ENCODE measurements at places on chromosomes 7 and 10.

- peak; percentile 24 for DNase-seq
Observed at GRCh38 chr7:149459540-149460452, 1.1 kb downstream of the ZNF777 start.

- no peak for DNase-seq
Observed at GRCh38 chr7:77316219-77316978, 99.8 kb downstream of the GSAP start.

DNA sequence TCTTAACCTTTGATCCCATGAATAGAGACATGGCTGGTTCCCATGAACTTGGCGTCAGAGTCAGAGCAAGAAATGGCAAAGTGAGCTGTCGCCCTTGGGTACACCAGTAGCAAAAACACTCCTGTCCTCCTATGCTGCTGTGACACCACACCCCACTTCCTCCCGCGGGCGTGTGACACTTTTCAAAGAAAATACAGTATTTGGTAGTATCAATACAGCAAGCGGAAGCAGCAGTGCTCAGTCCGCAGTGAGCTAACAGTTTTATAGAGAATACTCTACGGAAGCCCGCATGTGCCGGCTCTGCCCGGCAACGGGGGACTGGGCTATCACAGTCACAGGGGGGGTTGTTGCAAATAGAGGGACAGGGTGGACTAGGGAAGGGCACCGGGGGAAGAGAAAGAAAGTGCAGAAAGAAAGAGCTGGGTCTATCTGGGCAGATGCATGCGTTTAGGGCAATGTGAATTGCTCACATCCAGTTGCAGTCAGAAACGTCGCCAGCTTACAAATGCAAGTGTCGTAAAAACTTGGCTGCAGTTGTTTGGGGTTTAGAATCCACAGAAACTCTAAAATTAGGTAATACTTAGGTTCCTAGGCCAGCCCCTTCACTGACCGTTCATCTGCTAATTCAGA, 49.8 kb downstream of the PRKCQ start:
- DNase-seq = no peak

DNA sequence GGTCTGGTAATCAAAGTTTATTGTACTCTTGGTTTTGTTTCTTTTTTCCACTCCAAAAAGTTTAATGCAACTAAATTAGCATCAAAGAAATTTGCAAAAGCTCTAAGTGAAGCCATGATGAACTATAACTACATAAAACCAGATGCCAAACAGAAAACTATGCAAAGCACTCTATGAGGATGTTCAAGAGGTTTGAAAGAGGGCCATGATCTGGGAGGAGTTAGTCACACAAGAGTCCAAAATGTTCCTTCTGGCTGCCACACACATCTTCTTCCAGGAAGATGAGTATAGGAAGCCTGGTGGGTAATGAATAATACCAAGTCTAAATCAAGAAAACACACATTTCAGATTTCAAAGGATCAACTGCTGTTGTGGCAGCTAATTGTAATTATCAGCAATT, 28.4 kb downstream of the GLI3 start:
- DNase-seq = no peak

DNA sequence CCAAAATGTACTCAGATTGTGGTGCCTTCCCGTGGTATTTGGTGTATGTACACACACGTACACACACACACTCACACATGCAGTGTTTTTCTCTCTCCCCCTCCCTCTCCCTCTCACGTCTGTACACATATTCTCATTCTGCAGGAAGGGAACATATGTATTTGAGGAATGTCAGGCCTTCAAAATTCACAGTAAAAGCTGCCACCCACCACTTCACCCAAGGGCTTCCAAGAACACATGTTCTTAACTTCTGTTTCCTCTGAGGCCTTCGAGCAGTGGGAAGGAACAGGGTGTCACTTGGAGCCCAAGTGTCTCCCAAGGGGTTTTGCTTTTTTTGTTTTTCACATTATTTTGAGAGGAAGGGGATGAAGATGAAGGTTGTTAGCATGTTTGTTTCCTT, 198.9 kb downstream of the TCF7L2 start:
- DNase-seq = no peak

- no peak for DNase-seq
Observed at GRCh38 chr7:46089281-46089680, 168.2 kb upstream of the IGFBP3 start.

DNA sequence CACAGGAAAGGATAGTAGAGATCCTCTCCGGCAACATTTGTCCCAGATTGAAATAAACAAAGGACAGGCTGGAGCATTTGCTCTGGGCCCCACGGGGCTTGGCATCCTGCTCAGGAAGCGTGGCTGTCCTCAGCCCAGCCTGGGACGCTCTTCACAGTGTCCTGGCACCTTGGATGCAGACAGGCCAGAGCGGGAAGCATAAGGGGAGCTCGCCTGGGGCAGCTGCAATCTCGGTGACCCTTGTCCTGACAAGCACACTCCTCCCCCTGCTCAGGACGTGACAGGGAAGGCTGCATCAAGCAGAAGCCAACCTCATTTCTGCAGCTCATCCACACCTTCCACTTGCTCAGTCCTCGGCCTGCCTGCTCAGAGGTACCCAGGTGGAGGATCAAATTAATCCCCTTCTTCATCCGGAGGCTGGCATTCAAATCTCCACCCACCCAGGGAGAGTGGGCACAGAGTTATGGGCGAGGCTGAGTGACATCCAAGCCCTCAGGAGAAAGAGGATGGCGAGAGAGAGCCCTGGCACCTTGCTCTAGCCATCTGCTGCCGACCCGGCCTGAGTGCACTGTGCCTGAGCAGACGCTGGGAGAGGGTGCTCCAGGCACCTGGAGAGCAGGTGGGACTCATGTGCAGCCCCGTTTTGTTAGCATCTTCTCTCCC, 47.6 kb downstream of the ABRAXAS2 start:
- DNase-seq = no peak

- no peak for DNase-seq
Observed at GRCh38 chr7:135154734-135155133, 6.9 kb downstream of the TMEM140 start.

- DNase-seq = no peak
Observed at GRCh38 chr7:98223898-98224700, 12.9 kb downstream of the BHLHA15 start.

DNA sequence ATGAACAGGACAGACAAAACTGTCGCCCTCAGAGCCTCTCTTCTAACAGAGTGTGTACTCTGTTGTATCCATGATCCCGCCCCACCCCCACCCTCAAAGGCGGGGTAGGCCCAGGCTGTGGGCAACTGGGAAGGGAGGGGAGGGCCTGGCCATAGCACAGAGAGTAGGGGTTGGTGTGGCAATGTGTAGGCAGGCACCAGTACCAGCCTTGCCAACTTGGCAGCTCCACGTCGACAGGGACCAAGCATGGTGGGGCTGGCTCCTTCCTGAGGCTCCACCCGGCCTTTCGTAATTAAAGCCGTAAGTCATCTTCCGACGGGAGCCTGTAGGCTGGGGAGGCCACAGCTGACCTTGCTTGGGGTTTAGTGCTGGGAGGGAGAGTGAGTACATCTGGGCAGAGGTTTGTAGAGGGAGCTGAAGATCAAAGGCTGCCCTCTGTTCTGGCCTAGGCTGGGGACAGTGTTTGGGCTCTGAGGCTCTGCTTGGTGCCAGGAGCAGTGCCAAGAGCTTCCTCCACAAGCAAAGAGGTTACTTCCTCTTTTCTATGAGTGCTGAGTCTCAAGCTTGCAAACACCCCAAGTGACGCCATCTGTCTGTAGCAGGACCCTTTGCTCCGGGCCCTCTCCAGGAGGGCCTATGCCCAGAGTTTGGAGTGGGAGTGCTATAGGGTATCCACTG, 121.6 kb downstream of the C10orf105 start:
- DNase-seq = no peak

DNA sequence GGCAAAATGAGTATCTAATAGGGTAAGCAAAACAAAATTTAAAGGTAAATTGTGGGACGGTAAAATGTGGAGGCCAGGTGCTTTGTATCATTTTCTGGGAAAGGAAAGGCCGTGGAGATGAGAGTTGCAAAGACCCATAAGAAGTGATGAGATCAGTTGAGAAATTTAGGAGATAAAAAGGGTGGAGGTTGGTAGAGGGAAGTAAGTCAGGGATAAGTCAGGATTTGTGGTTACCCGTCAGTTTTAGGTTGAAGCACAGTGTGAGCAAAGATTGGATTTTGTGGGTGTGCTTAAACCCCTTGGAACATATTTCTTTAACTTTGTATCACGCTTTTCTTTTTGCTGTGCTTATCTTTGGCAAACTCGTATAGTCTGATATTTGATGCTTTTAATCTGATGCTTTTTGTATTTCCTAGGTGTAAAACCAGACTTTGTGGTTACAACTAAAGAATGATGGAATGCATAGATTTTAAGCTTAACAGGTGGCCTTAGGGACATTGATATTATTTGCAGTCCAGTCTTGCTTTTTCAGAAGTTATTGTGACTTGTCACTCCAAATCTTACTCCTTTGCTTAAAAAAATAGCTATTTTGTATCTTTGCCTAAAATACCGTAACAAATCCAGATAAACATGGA, 1.2 kb downstream of the BTRC start:
- DNase-seq = no peak

All from ACHN (cell line).